ENCODE measurements at places on chromosomes 4 and X. TPM values are rescaled to one million over a fixed set of nuclear protein-coding genes. Genes with fewer than 3 reads are reported as not detected.

HGFAC gene
- polyA plus RNA-seq = 0.55 TPM

PGAM4 gene
- polyA plus RNA-seq = not detected

TCEAL9 gene
- polyA plus RNA-seq = 48.0 TPM

GRK4 gene
- polyA plus RNA-seq = 1.2 TPM

RAI2 gene
- polyA plus RNA-seq = 7.0 TPM

CAPN6 gene
- 1.3 TPM for polyA plus RNA-seq

NALF2 gene
- 0.06 TPM for polyA plus RNA-seq

CCNG2 gene
- 64.9 TPM for polyA plus RNA-seq

PPEF2 gene
- polyA plus RNA-seq = not detected

ADH1B gene
- polyA plus RNA-seq = 72.0 TPM

HPRT1 gene
- 34.3 TPM for polyA plus RNA-seq

CTSO gene
- 0.96 TPM for polyA plus RNA-seq

PNMA6F gene
- not detected for polyA plus RNA-seq

CENPVL2 gene
- not detected for polyA plus RNA-seq

PCSK1N gene
- polyA plus RNA-seq = 0.08 TPM

TRAM1L1 gene
- 0.37 TPM for polyA plus RNA-seq

CXorf66 gene
- not detected for polyA plus RNA-seq

AP1S2 gene
- polyA plus RNA-seq = 5.2 TPM

DGKK gene
- not detected for polyA plus RNA-seq

SLC2A9 gene
- 4.1 TPM for polyA plus RNA-seq

PRDX4 gene
- polyA plus RNA-seq = 70.4 TPM

ADH5 gene
- 51.0 TPM for polyA plus RNA-seq

CT83 gene
- not detected for polyA plus RNA-seq

KLKB1 gene
- 0.12 TPM for polyA plus RNA-seq

ITGB1BP2 gene
- 1.3 TPM for polyA plus RNA-seq

AMBN gene
- polyA plus RNA-seq = not detected

ARHGEF6 gene
- polyA plus RNA-seq = 1.3 TPM

F11 gene
- not detected for polyA plus RNA-seq

ATP5ME gene
- 539 TPM for polyA plus RNA-seq

LRIT3 gene
- polyA plus RNA-seq = 0.11 TPM

BEND2 gene
- polyA plus RNA-seq = not detected

NDST3 gene
- 0.02 TPM for polyA plus RNA-seq

FHIP1A gene
- 4.6 TPM for polyA plus RNA-seq

RPS6KA6 gene
- 0.48 TPM for polyA plus RNA-seq

CLDN2 gene
- polyA plus RNA-seq = not detected

PRKG2 gene
- polyA plus RNA-seq = 0.45 TPM

FGB gene
- polyA plus RNA-seq = not detected

ADH1A gene
- polyA plus RNA-seq = not detected

JCHAIN gene
- 5.4 TPM for polyA plus RNA-seq

Measured in esophagus (tissue), 2 donors.